ENCODE measurements at places on chromosomes 16 and 17.

GRCh38 chr17:34163123-34163522, 92.0 kb upstream of the CCL2 start:
- DNase-seq: no peak

- no peak for DNase-seq
Observed at GRCh38 chr17:81381632-81382577, 13.4 kb upstream of the BAHCC1 start.

DNA sequence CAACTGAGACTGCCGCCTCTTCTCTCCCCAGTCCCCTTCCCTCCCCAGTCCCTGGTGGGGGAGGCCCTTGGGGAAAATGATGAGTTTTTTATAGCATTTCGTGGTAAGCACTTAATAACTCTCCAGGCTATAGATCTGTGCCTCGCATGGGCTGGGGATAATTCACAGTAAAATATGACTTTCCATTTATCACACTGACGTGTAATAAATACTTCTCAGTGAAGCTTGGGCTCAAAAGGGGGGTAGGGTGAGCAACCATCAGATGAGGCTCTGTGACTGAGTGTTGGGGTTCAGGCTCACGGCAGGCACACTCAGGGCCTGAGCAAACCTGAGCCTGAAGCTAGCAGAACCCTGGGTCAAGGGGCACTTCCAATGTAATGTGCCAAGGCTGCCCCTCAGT, 101.6 kb downstream of the CCT6B start:
- no peak for DNase-seq

DNA sequence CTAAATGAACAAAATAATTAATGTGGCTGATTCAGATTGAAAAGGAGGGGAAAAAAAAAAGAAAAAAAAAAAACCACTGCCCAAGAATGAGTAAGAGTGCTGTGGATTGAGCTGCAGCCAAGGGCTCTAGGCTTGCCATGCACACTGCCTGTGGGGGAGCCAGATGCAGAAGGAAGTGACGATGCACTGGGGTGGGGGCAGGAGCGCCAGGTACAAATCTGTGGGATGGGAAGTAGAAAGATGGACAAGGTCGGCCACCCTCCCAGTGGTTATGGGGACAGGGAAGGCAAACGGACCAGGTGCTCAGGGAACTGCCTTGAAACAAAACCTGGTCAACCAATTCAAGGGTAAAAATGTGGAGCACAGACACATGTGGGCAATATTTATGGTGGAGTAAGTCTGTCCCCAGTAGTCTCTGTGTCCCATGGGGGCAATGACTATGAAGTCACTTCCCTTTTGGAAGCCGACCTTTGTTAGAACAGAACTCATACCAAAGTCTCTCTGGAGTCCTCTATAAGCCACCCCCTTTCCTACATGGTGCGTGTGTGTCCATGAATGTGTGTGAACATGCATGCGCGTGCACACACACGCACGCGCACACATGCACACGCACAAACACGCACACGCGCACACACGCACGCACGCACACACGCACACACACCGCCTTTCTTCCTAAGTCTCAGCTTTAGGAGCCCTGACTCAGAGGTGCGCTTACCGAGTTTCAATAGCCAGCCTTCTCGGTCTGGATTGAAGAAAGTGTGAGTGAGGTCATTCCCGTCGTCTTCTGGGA, 84.3 kb downstream of the CYTH1 start:
- no peak for DNase-seq

DNA sequence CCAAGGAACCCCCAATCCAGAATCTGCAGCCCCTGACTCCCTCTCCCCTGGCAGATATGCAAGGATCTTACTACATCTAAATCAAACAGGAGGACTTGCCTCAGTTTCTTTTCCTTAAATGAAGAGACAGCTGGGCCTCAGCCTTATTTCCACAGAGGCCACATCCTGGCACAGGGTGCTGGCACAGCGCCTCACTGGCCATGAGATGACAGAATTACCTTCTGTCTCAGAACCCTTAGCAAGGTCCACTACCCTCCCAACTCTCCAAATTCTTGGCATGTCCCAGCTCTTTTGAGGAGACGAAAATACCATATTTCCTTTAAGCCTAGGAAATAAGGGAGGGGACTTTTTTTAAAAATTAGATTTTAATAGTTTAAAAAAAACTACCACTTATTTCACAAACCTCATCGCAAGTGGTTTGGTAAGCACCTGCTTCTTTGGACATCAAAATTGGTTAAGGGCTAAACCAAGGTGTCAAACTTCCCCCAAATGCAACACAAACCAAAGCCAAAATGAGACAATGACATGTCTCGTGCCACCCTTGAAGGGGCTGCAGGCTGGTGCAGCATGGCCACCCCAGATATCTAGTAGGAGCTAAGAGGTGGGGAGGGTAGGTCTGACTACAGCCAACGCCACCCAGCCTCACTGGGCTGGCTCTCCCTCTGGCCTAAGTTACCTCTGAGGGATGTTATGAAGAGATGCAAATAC, 25.3 kb downstream of the FAM117A start:
- DNase-seq: no peak

GRCh38 chr17:60383379-60383778, 8.6 kb downstream of the USP32 start:
- DNase-seq: no peak

- no peak for DNase-seq
Observed at GRCh38 chr17:78753316-78754250, 28.5 kb downstream of the CYTH1 start.

- DNase-seq: peak; percentile 15
Observed at GRCh38 chr16:56999409-57000270, 10.3 kb downstream of the NLRC5 start.

DNA sequence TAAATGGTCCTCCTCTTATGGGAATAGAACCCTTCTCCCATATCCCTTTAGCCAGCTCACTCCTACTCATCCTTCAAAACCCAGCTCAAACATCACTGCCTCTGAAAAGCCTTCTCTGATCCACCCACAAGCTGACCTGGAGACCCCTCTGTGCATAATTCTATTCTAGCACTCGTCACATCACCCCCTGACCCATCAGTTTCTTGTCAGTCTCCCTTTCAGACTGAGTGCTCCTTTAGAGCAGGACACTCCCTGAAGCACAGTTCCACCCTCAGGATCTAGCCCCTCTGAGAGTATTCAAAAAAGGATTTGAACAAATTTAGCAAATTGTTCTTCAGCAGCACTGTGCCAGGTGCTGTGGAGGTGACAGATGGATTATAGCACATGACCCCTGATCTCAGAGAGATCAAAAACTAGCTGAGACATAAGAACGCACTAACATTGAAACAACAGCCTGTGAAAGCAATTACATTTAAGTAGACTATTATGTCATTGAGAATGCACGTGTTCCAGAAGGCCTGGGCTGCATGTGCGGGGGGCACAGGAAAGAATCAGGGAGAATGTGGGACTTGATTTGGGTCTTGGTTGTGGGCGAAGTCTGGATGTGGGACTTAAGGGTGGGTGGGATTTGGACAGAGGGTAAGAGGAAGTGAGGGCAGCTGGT, 43.5 kb downstream of the MRPS23 start:
- no peak for DNase-seq

Measured in fibroblast of gingiva (primary cell).